ENCODE measurements at places on chromosomes 12 and 14.

DNA sequence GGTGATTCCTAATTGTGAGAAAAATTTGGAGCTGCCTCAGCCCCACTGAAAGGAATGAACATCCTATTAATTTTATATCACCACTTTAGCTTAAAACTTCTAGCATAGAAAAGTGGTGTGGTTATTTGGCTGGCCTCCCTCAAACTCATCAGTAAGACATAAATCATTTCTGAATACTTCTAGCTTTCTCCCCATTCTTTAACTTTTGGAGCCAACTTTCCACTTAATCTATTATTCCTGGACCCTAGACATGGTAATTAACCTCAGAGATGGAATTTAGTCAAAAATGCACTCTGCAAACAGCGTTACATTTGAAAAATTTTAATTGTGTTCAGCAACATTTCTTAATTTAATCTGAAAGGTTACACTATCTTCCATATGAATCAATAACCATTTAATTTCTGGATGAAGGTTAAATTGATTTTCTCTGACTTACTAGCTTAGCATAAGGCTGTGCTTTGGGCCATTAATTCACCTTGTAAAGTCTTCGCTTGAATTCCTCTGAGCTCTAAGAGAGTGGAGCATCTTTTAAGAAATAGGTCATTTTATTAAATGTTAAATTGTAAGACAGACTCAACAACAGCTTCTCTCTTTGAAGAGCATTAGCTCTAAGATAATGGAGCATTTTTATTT is 753.6 kb upstream of the STXBP6 start:
- DNase-seq: no peak

DNA sequence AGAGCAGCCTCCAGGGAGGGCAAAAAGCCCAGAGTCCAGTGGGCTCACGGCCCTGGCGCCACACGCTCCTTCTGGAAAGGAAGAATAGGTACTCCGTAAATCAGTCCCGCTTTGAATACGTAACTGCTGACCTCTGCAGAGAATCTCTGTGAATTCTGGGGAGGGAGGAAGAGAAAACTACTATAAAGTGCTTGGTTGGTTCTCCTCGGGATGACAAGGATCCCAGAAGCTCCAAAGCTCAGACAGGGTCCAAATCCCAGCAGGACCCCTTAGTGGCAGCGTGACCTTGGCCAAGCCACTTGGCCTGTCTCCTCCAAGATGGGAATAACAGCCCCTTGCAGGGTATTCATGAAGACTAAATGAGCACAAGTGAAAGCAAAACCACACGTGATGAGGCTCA is 31.7 kb downstream of the ANO2 start:
- DNase-seq: no peak

- DNase-seq: no peak
These were observed 45.9 kb upstream of the STXBP6 start for GRCh38 chr14:25095736-25096437.

DNA sequence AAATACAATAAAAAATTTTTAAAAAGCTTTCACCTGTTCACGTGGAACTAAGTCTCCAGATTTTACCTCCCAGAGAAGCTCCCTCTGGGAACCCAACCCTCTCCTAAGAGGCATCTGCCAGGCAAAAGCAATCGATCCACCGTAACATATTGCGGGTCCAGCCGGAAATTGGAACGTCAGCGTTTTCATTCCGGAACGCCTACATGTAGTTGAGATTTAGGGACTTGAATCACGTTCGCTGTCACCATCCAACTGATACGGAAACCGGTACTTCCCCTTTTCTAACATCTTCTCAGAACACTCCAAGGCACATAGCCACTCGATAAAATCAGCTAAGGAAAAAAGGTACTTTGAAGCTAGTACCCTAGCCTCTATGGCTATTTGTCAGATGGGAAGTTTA is 70.3 kb downstream of the COX16 start:
- peak; percentile 20 for DNase-seq

- no peak for DNase-seq
These were observed 19.5 kb downstream of the PLXNC1 start for GRCh38 chr12:94167756-94168416.

Measured in T-helper 2 cell treated with Interferon-gamma antibody and Interleukin-4, amounts not matched to agents 5 μg/mL and 100 μg/mL, for 36 hours (primary cell).